ENCODE measurements at places on chromosomes 13 and 19.

- no peak overlapping the region for H3K27ac ChIP-seq
- no peaks in the 10 kb centered on the region for H3K27me3 ChIP-seq
- H3K4me3 ChIP-seq: no peak overlapping the region
- H3K4me1 ChIP-seq: peaks cover 10% of the 10 kb centered on the region
Measured at GRCh38 chr19:47096721-47097120, 16.9 kb downstream of the ZC3H4 start.

DNA sequence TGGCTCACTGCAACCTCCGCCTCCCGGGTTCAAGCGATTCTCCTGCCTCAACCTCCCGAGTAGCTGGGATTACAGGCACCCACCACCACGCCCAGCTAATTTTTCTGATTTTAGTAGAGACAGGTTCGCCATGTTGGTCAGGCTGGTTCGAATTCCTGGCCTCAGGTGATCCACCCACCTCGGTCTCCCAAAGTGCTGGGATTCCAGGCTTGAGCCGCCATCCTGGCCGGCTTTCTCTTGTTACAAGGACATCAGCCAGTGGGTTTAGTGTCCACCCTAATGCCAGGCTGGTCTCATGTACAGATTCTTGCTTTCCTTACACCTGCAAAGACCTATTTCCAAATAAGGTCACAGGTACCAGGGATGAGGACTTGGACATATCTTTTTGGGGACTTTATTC is 6.8 kb downstream of the PIK3R2 start:
- H3K4me1 ChIP-seq: peaks cover 12% of the 10 kb centered on the region
- no peak for DNase-seq
- H3K4me3 ChIP-seq: no peak overlapping the region
- no peak overlapping the region for H3K27ac ChIP-seq

- H3K4me1 ChIP-seq: peaks cover 43% of the 10 kb centered on the region
- H3K27me3 ChIP-seq: no peaks in the 10 kb centered on the region
- H3K36me3 ChIP-seq: peaks cover 14% of the 10 kb centered on the region
- H3K4me3 ChIP-seq: peak overlapping the region; percentile 38
- no peak overlapping the region for H3K27ac ChIP-seq
Measured at GRCh38 chr13:37918751-37919150, 49.2 kb upstream of the TRPC4 start.

DNA sequence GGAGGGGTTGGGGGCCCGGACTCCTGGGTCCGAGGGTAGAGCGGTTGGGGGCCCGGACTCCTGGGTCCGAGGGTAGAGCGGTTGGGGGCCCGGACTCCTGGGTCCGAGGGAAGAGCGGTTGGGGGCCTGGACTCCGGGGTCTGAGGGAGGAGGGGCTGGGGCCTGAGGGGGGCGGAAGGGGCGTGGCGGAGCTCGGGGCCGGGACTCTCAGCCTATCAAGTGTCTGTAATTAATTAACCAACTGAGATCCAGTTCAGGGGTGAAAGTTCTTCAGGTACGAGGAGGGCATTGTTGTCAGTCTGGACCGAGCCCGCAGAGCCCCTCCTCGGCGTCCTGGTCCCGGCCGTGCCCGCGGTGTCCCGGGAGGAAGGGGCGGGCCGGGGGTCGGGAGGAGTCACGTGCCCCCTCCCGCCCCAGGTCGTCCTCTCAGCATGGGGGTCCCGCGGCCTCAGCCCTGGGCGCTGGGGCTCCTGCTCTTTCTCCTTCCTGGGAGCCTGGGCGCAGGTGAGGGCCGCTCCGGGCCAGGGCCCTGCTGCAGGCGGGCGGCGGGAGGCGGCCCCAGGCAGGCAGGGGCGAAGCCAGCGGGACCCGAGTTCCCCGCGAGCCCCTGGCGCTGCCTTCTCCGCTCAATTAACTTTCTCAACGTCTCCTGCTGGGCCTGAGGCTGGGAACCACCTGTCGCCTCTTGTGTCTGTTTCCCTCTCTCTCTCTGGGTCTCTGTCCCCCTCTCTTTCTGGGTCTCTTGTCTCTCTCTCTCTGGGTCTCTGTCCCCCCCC is 697 bp downstream of the FCGRT start:
- no peaks in the 10 kb centered on the region for H3K36me3 ChIP-seq
- peaks cover 16% of the 10 kb centered on the region for H3K4me1 ChIP-seq
- H3K4me3 ChIP-seq: peak overlapping the region; percentile 88
- DNase-seq: no peak

- H3K4me3 ChIP-seq: peak overlapping the region; percentile 91
- no peak overlapping the region for H3K27ac ChIP-seq
- DNase-seq: no peak
Measured at GRCh38 chr13:20702530-20702914, 977 bp upstream of the IL17D start.

DNA sequence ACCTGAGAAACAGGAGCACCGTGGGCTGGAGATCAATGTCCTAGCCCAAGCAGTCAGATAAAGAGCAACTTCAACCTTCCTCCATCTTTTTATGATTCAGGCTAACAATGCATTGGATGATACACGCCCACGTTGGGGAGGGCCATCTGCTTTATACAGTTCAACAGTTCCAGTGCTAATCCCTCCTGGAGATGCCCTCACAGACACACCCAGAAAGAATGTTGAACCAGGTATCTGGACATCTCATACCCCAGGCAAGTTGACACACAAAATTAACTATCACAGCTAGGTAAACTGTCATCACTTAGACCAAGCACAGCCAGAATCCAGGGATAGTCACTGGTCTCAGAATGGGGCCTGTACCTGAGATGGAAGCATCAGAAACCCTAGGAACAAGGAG is 20.6 kb upstream of the SERPINE3 start:
- no peak overlapping the region for H3K4me3 ChIP-seq
- no peak overlapping the region for H3K27ac ChIP-seq
- H3K27me3 ChIP-seq: peaks cover 3% of the 10 kb centered on the region

GRCh38 chr13:35797991-35798390 is 321.5 kb upstream of the MAB21L1 start:
- DNase-seq: no peak
- no peaks in the 10 kb centered on the region for H3K27me3 ChIP-seq
- no peaks in the 10 kb centered on the region for H3K36me3 ChIP-seq
- H3K27ac ChIP-seq: no peak overlapping the region
- H3K4me1 ChIP-seq: peaks cover 20% of the 10 kb centered on the region
- no peak overlapping the region for H3K4me3 ChIP-seq

- DNase-seq: no peak
- no peak overlapping the region for H3K27ac ChIP-seq
- H3K36me3 ChIP-seq: peaks cover 9% of the 10 kb centered on the region
- no peaks in the 10 kb centered on the region for H3K27me3 ChIP-seq
- H3K4me1 ChIP-seq: no peaks in the 10 kb centered on the region
Measured at GRCh38 chr19:36436531-36436930, 18.1 kb upstream of the ZFP82 start.

DNA sequence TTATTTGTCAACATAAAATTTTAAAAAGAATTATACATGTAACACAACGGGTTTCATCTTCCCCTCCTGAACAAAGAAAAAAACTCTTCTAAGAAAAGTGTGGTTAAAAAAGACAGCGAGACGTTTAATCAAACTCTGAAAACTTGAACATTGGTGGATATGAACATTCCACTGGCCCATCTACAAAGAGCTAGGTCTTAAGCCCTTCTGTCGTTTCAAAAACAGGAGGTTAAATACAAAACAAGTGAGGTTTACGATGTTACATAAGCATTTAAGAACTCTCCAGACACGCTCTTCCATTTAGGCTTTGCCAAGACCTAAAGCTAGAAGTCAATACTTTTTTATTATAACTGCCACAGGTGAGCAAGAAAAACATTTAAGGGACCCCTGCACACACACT is 9.4 kb upstream of the DOCK9 start:
- no peak for DNase-seq
- no peaks in the 10 kb centered on the region for H3K36me3 ChIP-seq
- no peaks in the 10 kb centered on the region for H3K27me3 ChIP-seq
- H3K27ac ChIP-seq: no peak overlapping the region
- peaks cover 7% of the 10 kb centered on the region for H3K4me1 ChIP-seq

Data from HFFc6 (cell line).